NCI-H1105 (cell line): ENCODE measurements at places on chromosomes 2 and 18.

DNA sequence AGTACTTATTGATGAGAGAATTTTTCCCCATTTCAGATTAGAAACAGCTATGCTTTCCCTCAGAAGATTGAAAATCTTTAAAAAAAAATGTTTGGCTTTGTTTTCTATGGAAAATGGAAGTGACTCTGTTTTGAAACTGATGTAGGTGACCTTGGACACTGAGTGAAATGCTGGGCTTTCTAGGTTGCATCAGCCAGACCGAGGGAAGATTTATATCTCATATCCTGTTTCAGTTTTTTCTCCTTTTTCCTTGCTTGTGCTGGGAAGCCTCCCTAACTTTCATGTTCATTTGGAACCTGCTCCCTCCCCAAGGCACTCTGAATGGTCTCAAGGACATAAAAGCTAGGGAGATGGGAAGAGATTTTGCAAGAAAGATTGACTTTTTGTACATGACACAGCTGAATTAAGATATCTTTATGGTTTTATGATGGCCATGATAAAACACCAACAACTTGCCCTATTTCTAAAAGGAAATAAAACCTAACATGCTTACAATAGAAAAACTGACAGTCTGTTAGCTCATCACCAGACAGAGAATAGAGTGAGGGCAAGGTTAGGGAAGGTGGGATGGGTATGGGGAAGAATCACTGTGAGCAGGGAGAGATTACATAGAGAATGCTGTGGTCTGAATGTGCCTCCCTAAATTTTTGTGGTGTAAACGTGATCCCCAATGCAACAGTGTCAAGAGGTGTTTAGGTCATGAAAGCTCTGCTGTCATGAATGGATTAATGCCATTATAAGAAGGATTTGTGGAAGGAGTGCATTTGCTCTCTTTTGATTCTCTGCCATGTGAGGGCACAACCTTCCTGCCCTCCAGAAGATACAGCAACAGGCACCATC lies 249.7 kb downstream of the TPGS2 start:
- no peak for DNase-seq

- DNase-seq, result no peak
Measured at GRCh38 chr18:13983506-13983905, 68.2 kb upstream of the MC2R start.

DNA sequence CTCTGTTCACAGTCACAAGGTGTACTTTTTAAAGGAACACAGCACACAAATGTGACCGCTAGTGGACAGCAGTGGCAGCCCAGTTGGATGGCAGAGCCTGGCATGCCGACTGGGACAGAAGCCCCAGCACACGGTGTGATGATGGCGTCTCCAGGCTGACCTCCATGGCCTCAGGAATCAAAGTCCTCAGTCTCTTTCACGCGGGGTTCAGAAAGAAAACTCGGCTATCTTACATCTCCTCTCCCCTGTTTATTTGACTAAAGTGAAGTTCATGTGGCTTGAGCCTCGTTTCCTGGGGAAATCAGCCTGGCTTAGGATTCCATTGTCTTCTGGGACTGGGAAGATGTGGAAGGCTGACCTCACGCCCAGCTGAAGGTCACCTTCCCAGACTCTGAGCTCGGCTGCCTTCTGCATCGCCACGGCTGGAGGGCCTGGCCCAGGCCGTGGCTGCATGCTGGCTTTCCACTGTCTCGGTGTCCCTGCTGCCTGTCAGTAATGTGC lies 56.1 kb downstream of the ASAP2 start:
- no peak for DNase-seq

DNA sequence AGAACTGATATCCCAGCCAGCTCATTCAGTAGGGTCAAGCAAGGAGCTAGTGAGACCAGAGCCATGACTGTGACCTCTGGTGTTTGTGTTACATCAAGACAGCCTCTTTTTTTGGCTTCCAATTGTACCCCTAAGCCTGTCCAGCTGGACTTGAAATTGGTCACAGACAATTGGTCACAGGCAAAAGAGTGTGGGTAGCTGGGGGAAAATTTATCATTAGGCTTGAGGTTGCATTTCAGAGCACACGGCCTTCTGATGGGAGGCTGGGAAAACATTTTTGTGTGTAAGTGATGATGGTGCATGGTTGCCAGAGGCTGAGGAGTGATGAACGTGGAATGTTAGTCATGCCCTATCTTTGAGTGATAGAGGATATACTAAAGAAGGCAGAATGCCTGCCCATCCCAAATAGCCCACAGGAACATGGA lies 285.1 kb upstream of the SLC14A2 start:
- DNase-seq, result no peak

GRCh38 chr18:77267969-77268368 lies 18.3 kb downstream of the GALR1 start:
- no peak for DNase-seq

DNA sequence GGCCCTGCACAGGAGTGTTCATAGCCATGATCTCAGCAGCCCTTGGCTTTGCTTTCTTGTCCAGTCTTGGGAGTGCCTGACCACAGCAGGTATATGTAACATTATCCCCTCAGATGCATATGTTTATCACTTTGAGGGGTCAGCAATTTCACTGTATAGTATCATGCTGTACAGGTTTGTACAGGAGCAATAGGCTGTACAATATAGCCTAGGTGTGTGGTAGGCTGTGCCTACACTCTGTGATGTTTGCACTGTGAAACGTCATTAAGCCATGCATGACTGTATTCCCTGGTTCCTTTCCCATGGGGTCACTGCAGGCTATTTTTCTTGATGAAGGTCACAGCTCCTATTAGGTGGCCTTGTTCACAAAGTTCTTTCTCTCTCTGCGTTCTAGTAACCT lies 4.7 kb upstream of the IL36G start:
- no peak for DNase-seq

DNA sequence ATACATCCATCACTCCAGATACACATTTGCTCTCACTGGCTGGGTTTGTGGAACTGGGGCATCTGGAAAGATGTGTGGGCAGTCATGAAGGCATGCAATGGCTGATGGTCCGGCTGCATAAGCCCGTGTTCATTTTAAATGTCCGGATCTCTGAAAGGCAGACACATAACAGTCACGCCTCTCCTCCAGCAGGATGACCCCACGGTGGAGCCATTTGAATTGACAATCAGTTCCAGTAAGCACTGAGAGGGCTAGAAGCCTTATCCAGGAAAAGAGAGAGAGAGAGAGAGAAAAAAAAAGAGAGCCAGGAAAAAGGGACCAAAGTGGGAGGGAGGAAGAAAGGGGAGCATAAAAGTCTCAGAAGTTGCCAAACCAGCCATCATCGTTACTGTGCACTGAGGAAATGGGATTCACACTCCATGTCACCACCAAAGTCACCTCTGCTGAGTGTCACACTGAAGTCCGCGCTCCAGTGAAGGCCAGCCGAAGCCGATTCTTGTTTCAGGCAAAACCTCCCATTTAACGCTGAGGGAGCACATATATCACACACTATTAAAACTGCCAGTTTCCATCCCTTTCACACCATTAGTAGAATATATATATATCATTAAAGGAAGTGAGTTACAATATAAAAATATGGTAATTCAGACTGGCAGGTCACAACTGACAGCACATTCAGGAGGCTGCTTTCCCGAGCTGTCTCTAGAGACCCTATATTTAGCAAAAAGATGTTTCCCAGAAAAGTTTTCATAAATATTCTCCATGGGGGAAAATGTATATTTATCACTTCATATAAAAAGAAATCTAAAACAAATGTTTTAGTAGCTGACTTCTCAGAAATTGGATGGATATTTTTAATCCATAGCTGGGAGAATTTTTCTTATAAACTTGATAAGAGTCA lies 142.0 kb downstream of the ACTR3 start:
- no peak for DNase-seq

DNA sequence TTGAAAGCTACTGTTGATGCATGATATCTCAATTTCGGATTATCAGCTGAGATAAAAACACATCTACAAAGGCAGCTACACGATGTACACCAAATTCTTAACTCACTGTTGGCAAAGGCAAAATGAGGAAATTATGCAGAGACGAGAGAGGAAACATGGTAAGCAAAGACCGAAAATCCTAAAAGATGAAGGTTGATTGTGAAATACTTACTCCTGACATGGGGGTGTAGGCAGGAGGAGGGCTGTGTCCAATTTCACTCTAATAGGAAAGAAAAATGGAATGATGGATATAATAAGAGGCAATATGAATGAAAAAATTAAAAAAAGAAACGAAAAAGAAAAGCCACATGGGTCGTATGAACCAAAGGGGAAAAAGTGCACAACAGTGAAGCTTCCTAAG lies 831.3 kb downstream of the CPS1 start:
- DNase-seq, result no peak

DNA sequence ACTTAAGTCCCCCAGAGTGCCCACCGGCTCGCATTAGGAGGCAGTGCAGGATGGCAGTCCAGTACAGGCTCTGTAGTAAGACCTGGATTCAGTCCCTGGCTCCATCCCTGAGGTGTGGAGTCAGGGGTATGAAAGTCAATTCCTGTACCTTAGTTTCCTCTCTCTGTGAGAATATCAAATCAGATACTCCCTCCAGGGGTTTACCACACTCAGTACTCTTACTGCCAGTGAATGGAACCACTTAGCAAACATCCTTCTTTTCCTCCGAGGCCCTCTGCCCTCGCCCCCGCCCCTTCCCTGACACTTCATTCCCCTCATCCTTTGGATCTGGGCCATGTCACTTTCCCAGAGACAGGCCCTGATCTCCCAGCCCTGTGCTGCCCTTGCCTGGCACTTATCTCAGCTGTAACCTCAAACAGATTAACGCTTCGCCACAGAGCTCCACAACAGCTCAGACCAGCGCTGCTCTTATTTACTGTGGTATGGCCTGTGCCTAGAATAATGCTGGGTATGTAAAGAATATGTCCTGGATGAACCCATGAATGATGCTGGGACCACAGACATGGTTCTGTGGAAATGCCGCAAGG lies 159.0 kb upstream of the TMEM200C start:
- DNase-seq, result no peak

- no peak for DNase-seq
Measured at GRCh38 chr2:234640657-234641056, 143.8 kb upstream of the ARL4C start.

GRCh38 chr18:31581498-31582197 lies 10.0 kb upstream of the TTR start:
- no peak for DNase-seq

DNA sequence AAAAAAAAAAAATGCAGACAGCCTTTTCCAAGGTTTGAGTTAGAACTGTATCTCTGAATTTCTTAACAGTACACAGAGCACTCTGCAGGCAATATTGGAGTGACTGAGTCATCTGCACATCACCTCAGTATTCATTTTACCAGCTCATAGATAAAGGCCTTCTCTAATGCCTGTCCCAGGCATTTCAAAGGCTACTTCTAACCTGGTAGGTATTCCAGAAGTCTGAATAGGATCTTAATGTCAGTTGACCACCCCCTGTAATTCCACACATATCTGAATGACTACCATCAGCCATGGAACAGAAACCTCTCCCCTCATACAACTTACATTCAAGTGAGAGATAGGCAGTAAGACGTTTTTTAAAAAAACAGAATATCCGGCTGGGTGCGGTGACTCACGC lies 9.0 kb downstream of the METTL21A start:
- DNase-seq, result no peak

GRCh38 chr2:224952936-224953657 lies 89.2 kb downstream of the DOCK10 start:
- no peak for DNase-seq

DNA sequence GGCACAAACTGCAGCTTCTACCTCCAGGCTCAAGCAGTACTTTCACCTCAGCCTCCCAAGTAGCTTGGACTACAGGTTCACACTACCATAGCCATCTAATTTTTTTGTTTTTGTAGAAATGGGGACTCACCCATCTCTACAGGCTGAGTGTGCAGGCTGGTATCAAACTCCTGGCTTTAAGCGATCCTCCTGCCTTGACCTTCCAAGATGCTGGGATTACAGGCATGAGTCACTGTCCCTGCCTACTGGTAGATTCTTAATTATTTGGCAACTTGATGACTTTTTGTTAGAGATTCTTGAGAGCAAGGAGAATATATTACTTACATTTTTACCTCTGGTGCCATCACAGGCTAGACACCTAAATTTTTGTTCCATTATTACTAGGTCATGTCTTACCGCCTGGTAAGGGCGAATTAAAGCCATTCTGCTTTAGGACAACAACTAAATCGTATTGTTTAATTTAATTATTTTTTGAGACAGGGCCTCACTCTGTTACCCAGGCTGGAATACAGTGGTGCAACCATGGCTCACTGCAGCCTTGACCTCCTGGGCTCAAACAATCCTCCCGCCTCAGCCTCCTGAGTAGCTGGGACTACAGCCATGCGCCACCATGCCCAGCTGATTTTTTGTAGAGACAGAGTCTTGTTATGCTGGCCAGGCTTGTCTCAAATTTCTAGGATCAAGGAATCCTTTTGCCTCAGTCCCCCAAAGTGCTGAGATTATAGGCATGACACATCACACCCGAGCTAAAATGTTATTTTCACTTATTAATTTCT lies 15.7 kb downstream of the DYNC1I2 start:
- DNase-seq, result no peak

- DNase-seq, result no peak
Measured at GRCh38 chr2:137420744-137421143, 543.5 kb upstream of the HNMT start.
